Bronchial epithelial cell (primary cell): ENCODE measurements at places on chromosomes 2 and 18. TPM values are rescaled to one million over a fixed set of nuclear protein-coding genes. Genes with fewer than 3 reads are reported as not detected.

Gene REEP1
- under 0.01 TPM in 1 of 2 replicates, not detected in the other for total RNA-seq

Gene UGT1A8
- total RNA-seq: under 0.01 TPM in 2 replicates

Gene MRPL33
- total RNA-seq: 11.3 and 37.9 TPM in 2 replicates

Gene SLC4A5
- total RNA-seq: under 0.01 and 0.90 TPM in 2 replicates

Gene STPG4
- total RNA-seq: under 0.01 and 0.51 TPM in 2 replicates

Gene GPR39
- total RNA-seq: 7.1 and 10.0 TPM in 2 replicates

Gene IL36A
- total RNA-seq: 6.3 and 11.5 TPM in 2 replicates

Gene NTSR2
- not detected in 2 replicates for total RNA-seq

Gene ZAP70
- total RNA-seq: not detected in 2 replicates

Gene GLI2
- under 0.01 and 0.26 TPM in 2 replicates for total RNA-seq

Gene NAT8
- not detected in 2 replicates for total RNA-seq

Gene COL3A1
- total RNA-seq: 1.4 and 43.4 TPM in 2 replicates

Gene MIB1
- 82.3 and 95.3 TPM in 2 replicates for total RNA-seq

Gene ST8SIA5
- 0.13 TPM in 1 of 2 replicates, not detected in the other for total RNA-seq

Gene TCF7L1
- 1.3 and 1.9 TPM in 2 replicates for total RNA-seq

Gene SYT4
- total RNA-seq: not detected in 2 replicates

Gene INHBB
- 0.53 and 2.3 TPM in 2 replicates for total RNA-seq

Gene TMEM169
- 0.26 and 0.51 TPM in 2 replicates for total RNA-seq
